ENCODE measurements at places on chromosomes 11 and 22.

DNA sequence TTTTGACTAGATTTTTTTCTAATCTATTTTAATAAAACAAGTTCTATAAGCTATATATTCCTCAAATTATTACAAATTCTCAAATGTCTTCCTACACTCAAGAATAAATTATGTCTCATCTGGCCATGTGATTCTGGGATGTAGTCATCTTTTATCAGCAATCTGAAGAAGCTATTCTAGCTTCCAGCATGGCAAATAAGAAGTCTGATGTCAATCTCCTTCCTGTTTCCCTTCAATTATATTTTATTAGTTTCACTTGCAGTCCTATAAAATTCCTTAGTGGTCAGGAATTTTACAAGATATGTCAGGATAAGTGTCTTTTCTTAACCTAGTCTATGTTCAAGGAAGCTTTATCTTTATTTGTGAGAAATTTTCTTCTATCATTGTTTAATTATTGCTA, 10.4 kb upstream of the ANO3 start:
- DNase-seq: no peak

- DNase-seq: no peak
Observed at GRCh38 chr11:67732045-67732787, 57.8 kb upstream of the ALDH3B2 start.

GRCh38 chr11:14764179-14764578, 120.6 kb downstream of the PDE3B start:
- no peak for DNase-seq

DNA sequence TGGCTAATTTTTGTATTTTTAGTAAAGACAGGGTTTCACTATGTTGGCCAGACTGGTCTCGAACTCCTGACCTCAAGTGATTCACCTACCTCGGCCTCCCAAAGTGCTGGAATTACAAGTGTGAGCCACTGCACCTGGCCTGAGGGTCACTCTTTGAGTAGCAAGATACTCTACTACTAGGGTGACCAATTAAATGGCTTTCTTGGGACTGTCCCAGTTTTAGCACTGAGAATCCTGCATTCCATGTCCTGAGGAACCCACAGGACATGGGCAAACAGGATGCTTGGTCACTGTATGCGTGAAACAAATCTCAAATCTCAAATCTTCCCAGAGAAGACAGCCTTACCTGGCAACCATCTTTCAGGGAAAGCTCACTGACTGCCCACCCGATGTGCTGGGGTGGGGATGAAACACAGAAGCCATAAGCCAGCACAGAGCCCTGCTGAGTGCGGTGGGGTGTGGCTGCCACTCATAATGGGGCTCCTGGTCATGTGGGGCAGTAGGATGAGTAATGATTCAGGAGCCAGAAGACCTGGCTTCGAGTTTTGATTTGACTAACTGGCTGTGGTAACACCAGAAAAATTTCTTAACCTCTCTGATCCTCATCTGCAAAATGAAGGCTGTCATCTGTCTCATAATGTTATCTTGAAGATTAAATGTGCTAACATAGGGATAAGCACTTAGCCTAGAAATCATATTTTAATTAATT, 11.5 kb downstream of the CLMP start:
- DNase-seq: no peak

GRCh38 chr11:45394294-45395085, 108.3 kb upstream of the SYT13 start:
- DNase-seq: no peak
